Kidney (tissue), 22 donors: ENCODE measurements at places on chromosomes 12 and 14. TPM values are rescaled to one million over a fixed set of nuclear protein-coding genes. Genes with fewer than 3 reads are reported as not detected.
A peak's percentile ranks its signal among the peaks of the same experiment; 100 is the strongest.

DNA sequence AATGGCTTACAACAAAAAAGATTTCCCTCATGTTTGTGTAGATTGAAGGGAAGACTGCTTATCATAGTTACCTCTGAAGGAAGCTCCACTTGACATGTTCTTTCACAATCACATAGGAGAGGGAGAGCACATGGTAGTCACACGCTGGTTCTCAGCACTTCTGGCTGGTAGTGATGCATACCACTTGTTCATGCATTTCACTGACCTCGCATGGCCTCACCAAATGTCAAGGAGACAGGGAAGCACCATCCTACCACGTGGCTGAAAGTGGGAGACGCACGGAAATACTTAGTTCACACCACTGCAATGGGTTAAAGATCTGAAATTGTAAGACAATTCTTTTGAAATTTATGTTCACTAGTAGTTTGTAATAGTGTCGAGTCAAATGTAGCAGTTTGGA is 74.0 kb downstream of the PDE3A start:
- no peaks in the 10 kb centered on the region for H3K4me1 ChIP-seq
- DNase-seq: no peak
- H3K36me3 ChIP-seq: no peaks in the 10 kb centered on the region
- no peak overlapping the region for H3K27ac ChIP-seq
- no peak overlapping the region for H3K4me3 ChIP-seq

- H3K27ac ChIP-seq: no peak overlapping the region
- no peaks in the 10 kb centered on the region for H3K36me3 ChIP-seq
- H3K4me1 ChIP-seq: peaks cover 10% of the 10 kb centered on the region
- H3K4me3 ChIP-seq: peak overlapping the region; percentile 78
- H3K27me3 ChIP-seq: no peaks in the 10 kb centered on the region
Measured at GRCh38 chr14:74765721-74766120, 2.6 kb downstream of the YLPM1 start.

RHOJ gene
- total RNA-seq: 20.0 TPM

DNA sequence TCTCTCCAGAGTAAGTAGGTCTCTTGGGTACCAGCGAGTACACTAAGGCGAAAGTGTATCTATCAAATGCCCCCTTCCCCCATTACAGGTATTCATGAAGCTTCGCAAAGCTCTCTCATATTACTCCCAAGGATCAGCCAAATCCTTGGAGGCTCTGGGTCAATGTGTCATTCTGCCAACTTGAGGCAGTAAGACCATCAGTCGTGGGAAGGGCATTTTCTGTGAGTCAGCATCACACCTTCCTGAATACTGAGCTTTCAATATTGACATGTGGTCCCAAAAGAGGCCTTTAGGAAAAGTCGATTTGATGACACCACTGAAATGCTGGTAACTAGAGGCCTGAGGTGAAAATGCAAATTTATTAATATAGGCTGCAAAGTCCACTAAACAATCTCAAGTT is 323.9 kb downstream of the LRIG3 start:
- no peak overlapping the region for H3K27ac ChIP-seq
- H3K27me3 ChIP-seq: no peaks in the 10 kb centered on the region
- H3K4me3 ChIP-seq: no peak overlapping the region

DNA sequence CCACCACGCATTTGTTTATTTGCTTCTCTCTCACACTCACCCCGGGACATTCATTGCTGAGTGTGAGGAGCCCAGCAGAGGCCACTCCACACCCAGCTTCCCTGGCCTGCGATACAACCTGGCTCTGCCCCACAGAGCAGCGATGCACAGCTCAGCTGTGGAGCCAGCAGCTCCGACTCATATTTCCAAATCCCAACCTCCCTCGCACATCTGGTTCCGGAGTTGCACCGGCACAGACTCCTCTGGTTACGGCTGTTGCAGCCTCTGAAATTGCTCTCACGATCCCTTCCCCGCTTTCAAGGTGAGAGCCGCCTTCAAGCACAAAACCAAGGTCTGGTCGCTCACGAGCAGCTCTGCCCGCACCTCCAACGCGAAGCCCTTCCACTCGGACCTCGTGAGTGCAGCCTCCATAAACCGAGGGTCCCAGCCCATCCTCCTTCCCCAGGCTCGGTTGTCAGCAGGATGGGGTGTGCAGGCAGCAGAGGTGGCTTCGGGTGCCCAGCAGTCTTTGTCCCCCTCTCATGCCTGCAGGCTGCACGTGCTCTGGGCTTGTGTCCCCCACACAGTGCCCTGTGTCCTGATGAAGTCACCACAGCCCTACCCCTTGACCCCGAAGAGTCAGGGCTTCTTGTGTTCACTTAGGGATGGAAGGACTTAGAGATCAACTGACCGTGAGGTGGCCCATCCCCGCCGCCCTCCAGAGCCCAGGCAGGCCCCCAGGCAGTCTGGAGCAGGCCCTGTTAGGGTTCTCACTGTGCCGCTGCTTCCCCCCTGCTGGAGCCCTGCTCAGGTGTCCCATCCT is 184.3 kb downstream of the ADGRD1 start:
- H3K4me1 ChIP-seq: no peaks in the 10 kb centered on the region
- DNase-seq: peak; percentile 94
- no peak overlapping the region for H3K4me3 ChIP-seq

DNA sequence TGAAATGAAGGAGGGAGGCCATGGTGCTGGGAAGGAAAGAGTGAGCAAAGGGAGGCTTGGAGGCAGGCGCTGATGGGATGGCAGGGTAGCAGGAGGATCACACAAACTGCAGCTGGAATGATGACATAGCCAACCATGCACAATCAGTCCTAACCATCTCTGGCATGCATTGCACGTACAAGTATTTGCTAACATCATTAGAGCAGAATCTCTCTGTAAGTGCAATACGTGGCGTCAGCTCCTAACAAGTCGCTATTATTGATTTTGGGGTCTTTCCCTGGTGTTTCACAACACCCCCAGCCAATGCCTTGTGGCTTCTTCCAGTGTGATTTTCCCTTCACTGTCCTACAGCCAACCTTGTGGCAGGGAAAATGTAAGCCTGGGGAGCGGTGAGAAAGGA is 18.5 kb downstream of the BDKRB1 start:
- no peak overlapping the region for H3K4me3 ChIP-seq
- H3K4me1 ChIP-seq: no peaks in the 10 kb centered on the region
- no peaks in the 10 kb centered on the region for H3K27me3 ChIP-seq
- no peaks in the 10 kb centered on the region for H3K36me3 ChIP-seq
- no peak for DNase-seq
- no peak overlapping the region for H3K27ac ChIP-seq

DNA sequence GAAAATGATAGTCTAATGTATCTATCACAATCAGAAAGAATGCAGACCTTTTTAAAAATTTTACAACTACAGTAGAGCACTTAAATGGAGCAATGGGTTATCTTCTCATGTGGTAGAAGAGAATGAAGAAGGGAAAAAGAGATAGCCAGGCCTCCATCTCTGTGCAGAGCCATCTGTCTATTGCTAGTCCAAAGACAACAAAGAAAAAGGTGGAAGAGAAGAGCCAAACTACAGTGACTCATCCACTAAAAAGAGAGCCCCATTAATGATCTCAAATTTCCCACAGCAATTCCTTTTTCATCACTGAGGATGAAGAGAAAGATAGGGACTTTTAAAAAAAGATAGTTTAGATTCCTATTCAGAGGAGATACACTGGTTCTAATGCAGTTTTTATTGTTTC is 232.9 kb downstream of the ATXN7L3B start:
- no peaks in the 10 kb centered on the region for H3K36me3 ChIP-seq
- no peaks in the 10 kb centered on the region for H3K4me1 ChIP-seq
- H3K27ac ChIP-seq: no peak overlapping the region
- no peak for DNase-seq
- no peak overlapping the region for H3K4me3 ChIP-seq

- no peak for DNase-seq
- H3K36me3 ChIP-seq: no peaks in the 10 kb centered on the region
- no peaks in the 10 kb centered on the region for H3K4me1 ChIP-seq
- no peaks in the 10 kb centered on the region for H3K27me3 ChIP-seq
Measured at GRCh38 chr12:8637666-8638065, 25.0 kb downstream of the MFAP5 start.

DNA sequence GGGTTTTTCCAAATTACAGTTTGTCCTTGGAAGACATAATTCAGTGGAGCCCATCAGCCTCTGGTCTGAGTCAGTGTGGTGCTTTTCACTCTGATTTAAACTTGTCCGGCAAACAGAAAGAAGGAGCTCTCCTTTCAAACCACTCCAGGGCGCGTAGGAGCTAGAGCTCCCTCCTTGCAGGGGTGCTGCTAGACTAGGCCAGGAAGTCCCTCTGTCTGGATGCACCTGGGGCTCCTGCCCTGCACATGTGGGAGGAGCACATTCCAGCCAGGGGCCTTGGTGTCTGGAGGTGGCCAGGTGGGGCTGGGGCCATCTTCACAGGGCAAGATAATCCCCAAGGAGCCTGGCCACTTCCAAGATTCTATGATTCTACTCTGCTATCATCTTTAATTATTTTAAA is 3.1 kb downstream of the SERPINA3 start:
- H3K27ac ChIP-seq: no peak overlapping the region
- H3K4me3 ChIP-seq: no peak overlapping the region
- no peak for DNase-seq
- no peaks in the 10 kb centered on the region for H3K27me3 ChIP-seq

GRCh38 chr12:58502841-58503240 is 417.5 kb downstream of the LRIG3 start:
- no peaks in the 10 kb centered on the region for H3K36me3 ChIP-seq
- no peak overlapping the region for H3K27ac ChIP-seq
- no peak overlapping the region for H3K4me3 ChIP-seq
- no peaks in the 10 kb centered on the region for H3K4me1 ChIP-seq
- no peaks in the 10 kb centered on the region for H3K27me3 ChIP-seq

DNA sequence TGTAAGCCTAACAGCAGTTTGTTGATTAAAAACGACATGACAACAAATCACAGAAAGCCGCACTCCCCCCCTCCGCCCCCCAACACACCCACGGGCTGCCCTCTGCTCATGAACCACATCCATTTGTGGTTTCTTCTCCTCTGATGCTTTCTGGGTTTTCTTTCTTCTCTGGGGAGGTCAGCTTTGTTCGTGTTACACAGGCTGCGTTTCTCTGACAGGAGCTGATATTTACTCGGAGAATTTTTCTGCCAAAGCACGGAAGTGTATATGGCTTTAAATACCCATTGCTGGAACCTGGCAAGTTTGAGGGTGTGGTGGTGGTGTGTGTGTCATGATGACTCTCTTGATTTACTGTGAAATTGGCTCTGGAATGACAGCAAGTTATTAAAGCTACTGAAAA is 883.7 kb upstream of the TMEM132C start:
- H3K4me3 ChIP-seq: no peak overlapping the region
- no peak for DNase-seq
- no peaks in the 10 kb centered on the region for H3K36me3 ChIP-seq
- no peak overlapping the region for H3K27ac ChIP-seq
- no peaks in the 10 kb centered on the region for H3K27me3 ChIP-seq

- no peak for DNase-seq
- no peaks in the 10 kb centered on the region for H3K36me3 ChIP-seq
- H3K27me3 ChIP-seq: no peaks in the 10 kb centered on the region
- H3K4me3 ChIP-seq: no peak overlapping the region
Measured at GRCh38 chr14:42513837-42514236, 907.2 kb downstream of the LRFN5 start.

GRCh38 chr14:104795781-104796686 is 486 bp upstream of the AKT1 start:
- H3K36me3 ChIP-seq: no peaks in the 10 kb centered on the region
- peak; percentile 84 for DNase-seq
- no peaks in the 10 kb centered on the region for H3K27me3 ChIP-seq
- no peak overlapping the region for H3K4me3 ChIP-seq
